ENCODE measurements at places on chromosomes 11 and 22.
A peak's percentile ranks its signal among the peaks of the same experiment; 100 is the strongest.

GRCh38 chr11:47099918-47100315, 76.8 kb downstream of the ARFGAP2 start:
- no peak for DNase-seq

GRCh38 chr22:19448076-19448607, 631 bp upstream of the C22orf39 start:
- no peak for DNase-seq

DNA sequence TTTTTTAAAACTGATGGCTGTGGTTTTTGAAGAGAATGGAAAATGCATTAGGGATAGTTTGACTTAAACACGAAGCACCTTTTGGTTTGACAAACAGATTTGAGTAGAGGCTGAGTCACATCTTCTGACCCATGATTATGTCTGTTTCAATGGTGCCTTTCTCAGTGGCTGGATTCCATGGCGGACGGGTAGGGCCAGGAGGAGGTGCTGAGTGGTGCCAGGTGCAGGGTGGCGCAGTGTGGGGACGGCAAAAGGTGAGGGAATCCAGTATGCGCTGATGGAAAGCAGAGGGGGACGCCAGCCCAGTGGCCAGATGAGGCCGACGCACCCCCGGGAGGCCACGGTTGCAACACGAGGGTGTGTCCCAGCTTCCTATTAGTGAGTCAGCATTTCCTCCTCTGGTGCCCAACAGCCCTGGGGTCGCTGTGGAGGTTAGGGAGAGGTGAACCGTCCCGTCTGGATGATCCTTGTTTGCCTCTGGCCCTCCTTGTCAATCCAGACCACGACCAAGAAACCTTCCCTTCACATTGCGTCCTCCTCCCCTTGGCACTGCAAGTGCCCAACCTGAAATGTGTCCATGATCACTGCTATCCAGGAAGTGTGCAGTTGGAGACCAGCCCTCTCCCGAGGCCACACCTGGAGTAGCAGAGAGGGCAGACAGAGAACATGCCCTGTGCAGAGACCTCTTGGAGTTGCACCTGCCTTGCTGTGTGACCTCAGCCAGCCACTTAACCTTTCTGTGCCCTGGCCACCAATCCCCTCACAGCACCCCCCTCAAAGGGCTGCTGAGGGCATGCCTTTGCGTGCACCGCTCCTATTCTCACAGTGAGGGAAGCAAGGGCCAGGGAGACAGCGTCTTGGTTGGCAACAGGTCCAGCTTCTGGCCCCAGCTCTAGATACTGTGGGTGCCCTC, 32.5 kb upstream of the ATXN10 start:
- DNase-seq = no peak

DNA sequence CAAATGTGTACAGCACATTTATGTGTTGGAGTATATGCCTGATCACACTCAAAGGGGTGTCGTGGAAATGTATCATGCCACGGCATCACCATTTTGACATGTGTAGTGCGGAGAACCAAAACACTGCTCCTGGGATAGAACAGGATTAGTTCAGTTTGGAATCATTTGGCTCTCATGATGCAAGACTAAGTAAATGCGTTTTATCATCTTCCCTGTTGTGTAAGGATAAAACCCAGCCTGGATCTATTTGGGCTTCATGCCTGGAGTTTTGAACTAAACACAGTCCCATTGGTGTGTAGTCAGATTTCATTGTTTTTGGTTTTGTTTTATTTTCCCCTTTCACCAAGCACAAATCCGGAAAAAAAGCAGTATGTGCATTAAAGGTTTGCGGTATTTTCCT, 574.3 kb downstream of the NTM start:
- no peak for DNase-seq

GRCh38 chr11:69634590-69634989, 6.4 kb upstream of the CCND1 start:
- DNase-seq = no peak

- DNase-seq = no peak
Observed at GRCh38 chr11:27934830-27935145, 173.2 kb downstream of the KIF18A start.

DNA sequence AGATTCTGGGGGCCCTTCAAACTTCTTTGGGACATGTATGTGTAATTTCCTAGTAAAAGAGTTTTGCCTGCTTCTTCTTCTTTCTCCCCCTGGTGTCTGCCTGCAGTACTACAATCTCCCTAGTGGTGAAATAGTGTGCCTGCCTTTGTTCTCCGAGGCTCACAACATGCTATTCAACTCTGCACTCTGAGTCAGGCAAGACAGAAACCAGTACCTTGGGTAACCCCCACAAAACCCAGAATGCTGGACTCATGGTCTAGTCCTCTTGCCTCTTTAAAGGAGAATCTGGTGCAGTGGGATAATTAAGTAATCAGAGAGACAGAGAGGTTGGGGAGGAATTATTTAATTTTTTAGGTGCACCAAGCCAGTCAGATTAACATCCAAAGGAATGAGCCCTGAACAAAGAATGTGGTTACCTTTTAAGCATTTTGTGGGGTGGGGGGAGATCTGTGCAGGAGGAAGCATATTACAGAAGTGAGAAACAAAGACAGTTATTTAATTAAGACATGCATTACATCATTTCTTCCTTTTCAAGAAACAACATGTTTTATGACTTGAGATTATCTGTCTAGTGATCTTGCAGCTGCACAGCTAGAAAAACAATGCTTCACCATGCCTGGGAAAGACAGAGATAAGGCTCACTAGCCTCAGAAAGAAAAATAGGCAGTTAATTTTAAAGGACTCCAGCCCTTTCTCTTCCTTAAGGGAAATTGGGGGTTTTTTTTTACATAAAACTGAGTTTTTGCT, 11.0 kb upstream of the MS4A6A start:
- peak; percentile 44 for DNase-seq

GRCh38 chr11:77167111-77167626, 39.1 kb downstream of the MYO7A start:
- DNase-seq = no peak

DNA sequence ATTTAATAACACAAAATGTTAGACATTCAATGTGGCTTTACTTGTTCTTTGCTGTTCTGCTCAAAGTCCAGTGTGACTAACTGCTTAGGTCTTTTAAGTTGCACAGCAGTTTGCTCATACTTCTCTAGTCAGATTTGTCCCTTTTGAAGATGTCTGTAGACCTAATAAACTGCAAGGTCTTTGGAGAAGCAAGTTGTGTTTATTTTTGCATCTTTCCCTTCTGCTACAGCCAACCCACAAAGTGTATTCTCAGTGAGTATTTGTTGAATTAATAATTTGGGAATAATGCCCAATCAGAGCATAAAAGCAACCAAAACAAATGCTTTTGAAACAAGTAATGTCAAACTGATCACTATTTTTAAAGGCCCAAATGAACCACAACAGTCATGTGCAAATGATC, 312.5 kb downstream of the CADM1 start:
- no peak for DNase-seq

DNA sequence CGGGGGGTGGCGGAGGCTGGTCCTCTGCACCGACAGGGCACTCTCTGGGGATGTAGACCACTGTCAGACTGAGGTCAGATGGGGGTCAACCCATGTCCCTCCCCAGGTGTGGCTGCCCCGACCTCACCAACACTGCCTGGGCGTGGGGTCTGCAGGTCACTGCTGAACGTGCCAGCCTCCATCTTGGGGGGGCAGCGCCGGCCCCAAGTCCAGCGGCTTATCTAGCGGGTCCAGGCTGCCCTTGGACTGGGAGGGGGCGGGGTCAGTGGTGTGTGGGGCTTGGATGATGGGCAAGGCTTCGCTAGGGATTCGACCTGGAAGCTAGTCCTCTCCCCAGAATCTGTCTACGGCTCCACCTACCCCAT, 178.2 kb downstream of the IGLL1 start:
- no peak for DNase-seq
